ENCODE measurements at places on chromosomes 7 and 10.

GRCh38 chr10:107133656-107134055, 30.9 kb downstream of the SORCS1 start:
- no peak for DNase-seq

DNA sequence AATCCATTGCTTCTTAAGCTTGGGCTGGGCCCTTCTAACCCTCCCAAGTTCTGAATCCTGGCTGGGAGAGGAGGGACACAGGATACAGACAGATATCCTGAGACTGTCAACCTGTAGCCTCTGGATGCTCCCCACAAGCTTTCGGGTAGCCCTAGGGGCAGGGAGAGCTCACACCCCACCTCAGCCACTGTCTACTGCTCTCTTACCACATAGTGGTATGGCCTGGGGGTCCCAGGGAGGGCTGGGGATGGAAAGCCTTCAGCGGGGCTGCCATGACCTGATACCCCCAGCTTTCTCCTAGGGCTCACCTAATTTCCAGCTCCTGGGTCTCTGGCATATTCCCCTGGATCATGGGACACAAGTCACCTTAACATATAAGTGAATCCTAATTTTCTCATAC, 25.1 kb downstream of the CRHR2 start:
- no peak for DNase-seq

GRCh38 chr10:18340496-18341051, 200.3 kb downstream of the CACNB2 start:
- DNase-seq = peak; percentile 10

- DNase-seq = no peak
These were observed 59.2 kb downstream of the SLC16A12 start for GRCh38 chr10:89476150-89476549.

GRCh38 chr7:13794581-13794980, 194.9 kb downstream of the ETV1 start:
- DNase-seq = no peak

- no peak for DNase-seq
These were observed 219.0 kb downstream of the PTEN start for GRCh38 chr10:88082391-88082790.

DNA sequence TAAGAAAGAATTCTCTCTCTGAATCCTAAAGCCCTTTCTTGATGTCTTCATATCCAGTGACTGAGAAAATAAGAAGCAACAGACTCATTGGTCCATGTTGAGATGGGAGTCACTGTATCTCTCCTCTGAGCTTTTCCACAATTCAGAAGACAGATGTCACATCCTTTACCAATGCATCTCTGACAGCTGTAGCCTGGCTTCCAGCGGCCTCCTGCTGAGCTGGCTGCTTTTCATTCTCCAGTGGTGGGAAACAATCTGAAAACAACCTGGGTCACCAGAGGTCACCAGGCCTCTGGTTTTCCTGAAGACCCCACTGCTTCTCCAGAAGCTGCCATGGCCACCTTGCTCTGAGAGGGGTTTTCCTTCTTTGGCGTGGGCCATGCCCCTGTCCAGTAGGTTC, 18.3 kb upstream of the RPA3 start:
- no peak for DNase-seq

DNA sequence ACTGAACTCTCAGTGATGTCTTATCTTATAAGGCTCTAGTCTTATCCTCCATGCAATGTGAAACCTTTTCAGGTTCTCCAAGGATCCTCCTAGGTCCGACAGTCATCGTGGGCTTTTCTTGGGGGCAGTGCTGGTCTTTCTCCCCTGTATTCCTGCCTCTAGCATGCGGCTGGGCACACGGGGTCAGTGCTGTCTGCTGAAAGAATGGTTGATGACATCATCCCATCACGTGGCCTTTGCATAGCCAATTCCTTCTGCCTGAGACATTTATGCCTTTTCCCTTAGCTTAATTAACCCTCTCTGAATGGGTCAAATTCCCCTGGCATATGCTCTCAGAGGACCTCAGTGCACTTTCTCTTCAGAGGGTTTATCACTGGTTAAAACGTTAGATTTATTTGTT, 27.0 kb upstream of the KCNK18 start:
- DNase-seq = no peak

DNA sequence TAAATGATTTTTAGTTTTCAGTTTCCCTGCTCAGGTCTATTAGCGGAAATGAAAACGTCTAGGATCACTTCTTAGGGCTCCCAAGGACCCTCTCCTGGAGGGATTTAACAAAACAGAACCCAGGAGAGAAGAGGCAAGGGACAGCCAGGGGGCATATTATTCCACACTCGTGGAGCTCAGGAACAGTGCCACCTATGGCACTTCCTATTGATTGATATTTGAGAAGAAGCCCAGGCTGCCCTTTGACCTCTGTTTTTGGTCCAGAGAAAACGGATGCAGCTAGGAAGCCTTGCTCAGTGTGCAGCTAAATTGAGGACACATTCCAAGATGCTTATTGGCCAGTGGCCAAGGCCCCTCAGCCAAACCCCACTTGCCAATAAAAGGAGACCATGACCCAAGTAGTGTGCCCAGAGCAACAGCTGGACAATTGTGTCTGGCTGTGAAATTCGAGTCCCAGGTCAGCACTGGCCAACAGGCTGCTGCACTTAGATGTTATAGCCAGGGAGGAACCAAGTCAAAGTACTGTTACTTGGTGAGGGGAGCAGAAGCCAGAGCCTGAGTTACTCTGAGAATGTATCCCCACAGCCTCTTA, 24.0 kb upstream of the GPNMB start:
- no peak for DNase-seq

- DNase-seq = no peak
These were observed 2.9 kb downstream of the IGF2BP3 start for GRCh38 chr7:23467291-23467805.

DNA sequence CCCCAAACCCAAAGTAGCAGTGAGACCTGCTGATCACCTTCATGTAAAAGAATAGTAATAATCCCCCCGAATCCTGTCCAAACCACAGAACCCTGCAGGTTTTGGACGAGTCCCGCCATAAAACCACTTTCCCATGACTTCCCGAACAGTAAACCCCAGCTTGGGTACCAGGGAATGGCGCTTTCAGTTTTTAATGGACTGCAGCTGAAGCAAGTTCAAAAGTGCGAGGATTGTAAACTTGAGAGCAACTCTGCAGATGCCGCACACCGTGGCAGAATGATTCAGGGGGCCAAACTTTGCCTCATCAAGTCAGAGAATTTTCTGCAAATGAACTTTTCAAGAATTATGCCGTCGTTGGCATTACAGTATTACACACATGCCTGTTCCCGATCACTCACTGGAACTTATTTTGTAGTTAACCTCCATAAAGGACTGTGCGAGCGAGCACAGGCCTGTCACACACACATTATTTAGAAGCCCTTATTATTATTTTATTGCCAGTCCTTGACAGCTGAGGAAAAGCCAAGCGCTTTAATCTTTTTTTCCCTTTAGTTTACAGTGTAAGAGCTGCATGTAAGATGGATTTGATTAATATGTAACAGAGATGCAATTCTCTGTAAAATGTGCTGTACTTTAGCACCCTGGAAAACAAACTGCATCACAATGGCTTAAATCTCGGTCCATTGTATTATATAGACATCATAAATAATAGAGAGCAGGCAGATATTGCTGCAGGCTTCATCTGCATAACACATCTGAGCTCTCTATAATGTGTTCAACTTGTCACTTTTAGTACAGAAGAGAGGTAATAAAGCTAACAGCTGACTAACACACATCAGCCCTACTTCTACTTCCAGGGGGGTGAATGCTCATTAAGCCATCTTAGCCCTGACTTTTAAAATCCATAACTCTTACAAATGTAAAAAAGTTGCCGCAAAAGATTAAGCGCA, 493.5 kb upstream of the GALNT17 start:
- no peak for DNase-seq
